ENCODE measurements at places on chromosomes 6 and 20.

DNA sequence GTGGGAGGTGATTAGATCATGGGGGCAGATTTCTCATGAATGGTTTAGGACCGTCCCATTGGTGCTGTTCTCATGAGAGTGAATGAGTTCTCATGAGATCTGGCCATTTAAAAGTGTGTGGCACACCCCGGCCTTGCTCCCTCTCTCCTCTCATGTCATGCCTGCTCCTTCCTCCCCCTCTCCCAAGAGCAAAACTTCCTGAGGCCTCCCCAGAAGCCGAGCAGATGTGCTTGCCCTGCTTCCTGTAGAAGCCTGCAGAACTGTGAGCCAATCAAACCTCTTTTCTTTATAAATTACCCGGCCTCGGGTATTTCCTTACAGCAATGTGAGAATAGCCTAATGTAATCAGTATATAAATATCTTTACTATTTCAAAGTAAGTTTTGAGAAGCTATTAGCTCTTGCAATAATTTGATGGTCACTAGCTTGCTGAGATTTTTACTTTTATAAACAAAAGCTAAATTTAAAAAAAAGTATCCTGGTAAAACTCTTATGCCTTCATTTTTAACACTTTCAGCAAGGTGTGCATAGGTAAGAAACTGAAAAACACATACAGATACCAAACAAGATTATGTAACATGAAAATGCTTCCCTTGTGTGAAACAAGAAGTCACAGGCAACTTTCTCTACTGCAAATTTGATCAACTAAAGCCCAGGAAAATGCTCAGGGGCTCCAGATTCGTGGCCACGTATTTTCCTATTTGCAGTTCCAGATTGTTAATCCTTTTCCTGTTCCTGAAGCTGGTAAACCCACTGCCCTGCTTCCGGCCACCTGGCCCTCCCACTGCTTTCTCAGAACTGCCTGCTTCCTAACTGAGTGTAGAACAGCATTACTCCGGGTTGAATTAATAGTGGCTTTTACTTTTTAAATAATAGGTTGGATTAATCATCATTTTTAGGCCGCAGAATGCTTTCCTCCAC, 395.1 kb upstream of the CNR1 start:
- no peak for DNase-seq

- peak; percentile 34 for DNase-seq
Observed at GRCh38 chr6:36979347-36979742, 6.7 kb downstream of the MTCH1 start.

DNA sequence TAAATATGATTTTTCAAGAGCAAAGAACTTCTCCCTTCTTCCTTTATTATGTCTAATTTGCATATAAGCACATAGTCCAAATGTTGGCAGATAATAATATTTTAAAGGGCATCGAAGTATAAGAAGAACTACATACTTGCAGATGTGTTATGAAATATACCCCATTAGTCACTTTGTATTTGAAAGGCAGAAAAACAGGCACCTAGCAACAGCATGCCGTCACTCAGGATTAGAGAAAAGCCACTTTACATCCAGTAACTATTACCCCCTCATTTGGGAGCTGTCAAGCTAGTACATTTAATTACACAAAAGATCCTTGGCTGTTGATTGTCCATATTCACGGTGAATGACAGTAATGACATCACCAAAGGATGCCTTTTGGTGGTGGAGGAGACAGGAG, 99.3 kb upstream of the ARMC2 start:
- DNase-seq: no peak

DNA sequence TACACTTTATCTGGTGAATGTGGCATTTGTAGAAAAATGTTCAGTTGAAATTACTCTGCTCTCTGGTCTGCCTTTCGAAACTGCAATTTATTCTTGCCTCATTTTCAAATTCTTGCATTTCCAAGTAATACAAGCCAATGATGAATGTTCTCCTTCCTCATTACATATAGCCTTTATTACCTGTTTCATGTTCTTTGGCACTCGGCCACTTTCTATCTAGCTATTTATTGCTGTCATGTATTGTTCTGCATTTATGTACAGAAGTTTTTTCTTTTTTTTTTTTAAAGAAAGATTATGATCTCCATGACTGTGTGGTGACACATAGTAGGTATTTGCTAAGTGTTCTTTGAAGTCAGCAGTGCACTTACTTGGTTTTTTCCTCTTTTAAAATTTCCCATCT, 261.4 kb downstream of the ZFAND3 start:
- no peak for DNase-seq

- no peak for DNase-seq
Observed at GRCh38 chr20:55140631-55141030, 665.2 kb downstream of the DOK5 start.

DNA sequence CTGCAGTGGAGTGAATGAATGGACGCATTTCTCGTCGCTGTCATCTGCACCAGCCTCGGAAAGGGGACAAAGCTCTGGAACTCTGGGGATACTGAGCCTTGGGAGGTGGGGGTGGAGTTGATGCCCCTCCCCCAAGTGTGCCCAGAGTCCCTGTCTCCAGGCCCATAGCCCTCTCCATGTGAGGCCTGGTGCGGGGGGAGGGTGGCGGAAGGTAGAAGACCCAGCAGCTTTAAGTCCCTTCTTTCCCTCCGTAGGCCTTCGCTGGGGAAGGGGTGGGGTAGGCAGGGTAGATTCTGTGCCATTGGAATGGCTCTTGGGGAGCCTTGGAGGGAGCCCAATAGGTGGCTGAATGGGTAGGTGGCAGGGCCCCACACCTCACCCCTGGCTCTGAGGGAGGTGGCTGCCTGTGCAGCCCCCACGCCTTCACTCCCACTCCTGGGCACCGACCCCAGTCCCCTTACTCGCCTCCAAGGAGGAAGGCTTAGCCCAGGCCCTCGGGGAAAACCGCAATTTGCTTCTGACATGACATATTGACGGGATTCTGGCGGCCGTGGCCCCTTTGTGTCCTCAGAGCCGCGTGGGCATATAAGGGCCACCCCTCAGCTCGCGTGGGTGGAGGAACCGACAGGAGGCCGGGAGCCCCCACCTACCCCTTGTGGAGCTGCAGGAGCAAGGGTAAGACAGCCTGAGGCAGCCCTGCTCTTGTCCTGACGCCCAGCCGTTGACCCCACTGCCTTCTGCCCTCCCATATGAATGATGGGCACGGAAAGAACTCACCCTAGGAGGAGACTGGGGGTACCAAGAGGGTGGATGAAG, at the start of gene BPIFB3:
Gene BPIFB3 (plus strand): TSS at position 613 of the 816 bp plus-strand sequence. CDS start 1,533 bp downstream, outside the sequence.
- DNase-seq: no peak

DNA sequence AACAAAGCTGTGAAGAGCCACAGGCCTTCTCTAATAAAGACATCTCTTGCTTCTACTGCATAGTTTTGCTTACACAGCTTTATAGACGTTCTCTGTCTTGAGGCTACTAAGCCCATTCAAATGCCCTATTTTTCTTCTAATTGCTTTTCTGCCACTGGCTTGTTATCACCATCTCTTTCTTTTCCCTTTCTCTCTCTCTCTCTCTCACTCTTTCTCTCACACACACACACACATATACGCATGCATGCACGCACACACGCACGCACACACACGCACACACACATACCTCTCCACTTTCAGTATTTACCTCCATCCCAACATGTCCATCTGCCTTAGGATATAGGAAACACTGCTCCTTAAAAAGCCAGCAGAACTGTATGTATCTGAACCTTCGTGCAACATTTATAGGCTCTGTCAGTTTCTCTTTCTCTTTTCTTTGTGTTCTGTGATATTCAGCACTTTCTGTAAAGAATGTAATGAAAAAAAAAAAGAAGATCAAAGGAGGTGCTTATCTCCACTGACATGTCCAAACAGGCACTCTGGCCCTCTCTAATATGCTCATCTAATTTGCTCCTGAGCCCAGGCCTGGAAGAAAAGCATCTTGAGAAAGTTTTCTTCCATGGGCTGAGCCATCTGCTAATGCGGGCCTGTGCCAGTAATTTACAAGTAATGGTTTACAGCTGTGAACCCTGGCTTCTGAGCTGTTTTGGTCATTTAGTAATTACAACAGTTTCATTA, 1046.7 kb upstream of the MAP3K7 start:
- DNase-seq: no peak

DNA sequence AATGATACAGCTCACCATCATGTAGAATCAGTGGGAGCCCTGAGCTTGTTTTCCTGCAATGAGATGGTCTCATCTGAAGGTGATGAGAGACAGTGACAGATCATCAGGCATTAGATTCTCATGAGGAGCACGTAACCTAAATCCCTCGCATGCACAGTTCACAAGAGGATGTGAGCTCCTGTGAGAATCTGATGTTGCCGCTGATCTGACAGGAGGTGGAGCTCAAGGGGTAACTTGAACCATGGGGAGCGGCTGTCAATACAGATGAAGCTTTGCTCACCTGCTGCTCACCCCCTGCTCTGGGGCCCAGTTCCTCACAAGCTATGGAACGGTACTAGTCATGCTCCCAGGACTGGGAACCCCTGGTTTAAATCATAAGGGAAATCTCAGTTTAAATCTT, 89.2 kb downstream of the THBS2 start:
- DNase-seq: no peak

- DNase-seq: no peak
Observed at GRCh38 chr6:15472621-15473020, 190.2 kb downstream of the DTNBP1 start.

DNA sequence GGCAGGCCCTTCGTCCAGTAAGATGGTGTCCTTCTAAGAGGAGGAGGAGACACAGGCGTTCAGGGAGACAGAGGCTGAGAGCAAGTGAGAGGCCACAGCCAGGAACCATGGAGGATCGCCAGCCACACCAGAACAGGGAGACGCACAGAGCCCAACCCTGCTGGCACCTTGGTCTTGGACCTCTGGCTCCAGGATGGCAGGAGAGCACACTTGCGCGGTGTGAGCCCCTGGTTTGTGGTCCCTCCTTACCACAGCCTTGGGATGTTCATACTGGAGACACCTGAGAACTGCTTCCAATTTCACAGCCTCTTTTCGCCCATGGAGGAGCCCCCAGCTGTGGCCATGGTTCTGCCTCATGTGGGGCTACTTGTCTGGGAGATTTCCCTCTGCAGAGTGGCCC, 222.4 kb downstream of the DLL1 start:
- DNase-seq: no peak

GRCh38 chr6:142570221-142570671, 268.4 kb downstream of the ADGRG6 start:
- DNase-seq: no peak

- DNase-seq: no peak
Observed at GRCh38 chr6:122052346-122052900, 347.0 kb upstream of the HSF2 start.

- DNase-seq: no peak
Observed at GRCh38 chr20:16293590-16293989, 279.7 kb downstream of the KIF16B start.

DNA sequence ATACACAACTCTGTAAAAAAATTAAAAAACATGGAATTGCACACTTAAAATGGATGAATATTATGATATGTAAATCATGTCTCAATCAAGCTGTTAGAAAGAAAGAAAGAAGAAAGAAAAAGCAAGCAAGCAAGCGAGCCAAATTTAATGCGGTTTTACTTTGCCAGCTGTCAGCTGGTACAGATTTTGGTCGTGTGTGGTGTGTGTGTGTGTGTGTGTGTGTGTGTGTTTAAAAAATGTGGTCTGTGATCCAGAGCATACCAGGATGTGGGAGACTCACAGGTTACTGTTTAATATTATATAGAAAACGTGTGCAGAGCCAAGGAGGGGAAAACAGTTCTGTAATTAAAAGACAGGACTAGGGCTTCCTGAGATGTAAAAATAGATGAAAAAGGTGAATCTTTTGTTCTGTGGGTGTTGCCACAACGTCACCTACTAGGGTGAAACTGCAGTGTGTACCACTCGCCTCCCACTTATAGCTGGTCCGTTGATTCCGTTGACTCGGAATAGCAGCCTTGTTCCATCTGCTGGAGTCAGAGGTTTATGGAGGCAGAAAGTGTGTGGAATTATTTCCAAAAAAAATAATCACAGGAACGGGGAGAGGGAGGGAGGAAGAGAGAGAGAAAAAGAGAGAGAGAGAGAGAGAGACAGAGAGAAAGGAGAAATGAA, 197.7 kb downstream of the BCAS1 start:
- peak; percentile 40 for DNase-seq

- no peak for DNase-seq
Observed at GRCh38 chr6:159577564-159577963, 115.5 kb downstream of the SOD2 start.

- no peak for DNase-seq
Observed at GRCh38 chr20:19767070-19767469, 9.0 kb downstream of the RIN2 start.

DNA sequence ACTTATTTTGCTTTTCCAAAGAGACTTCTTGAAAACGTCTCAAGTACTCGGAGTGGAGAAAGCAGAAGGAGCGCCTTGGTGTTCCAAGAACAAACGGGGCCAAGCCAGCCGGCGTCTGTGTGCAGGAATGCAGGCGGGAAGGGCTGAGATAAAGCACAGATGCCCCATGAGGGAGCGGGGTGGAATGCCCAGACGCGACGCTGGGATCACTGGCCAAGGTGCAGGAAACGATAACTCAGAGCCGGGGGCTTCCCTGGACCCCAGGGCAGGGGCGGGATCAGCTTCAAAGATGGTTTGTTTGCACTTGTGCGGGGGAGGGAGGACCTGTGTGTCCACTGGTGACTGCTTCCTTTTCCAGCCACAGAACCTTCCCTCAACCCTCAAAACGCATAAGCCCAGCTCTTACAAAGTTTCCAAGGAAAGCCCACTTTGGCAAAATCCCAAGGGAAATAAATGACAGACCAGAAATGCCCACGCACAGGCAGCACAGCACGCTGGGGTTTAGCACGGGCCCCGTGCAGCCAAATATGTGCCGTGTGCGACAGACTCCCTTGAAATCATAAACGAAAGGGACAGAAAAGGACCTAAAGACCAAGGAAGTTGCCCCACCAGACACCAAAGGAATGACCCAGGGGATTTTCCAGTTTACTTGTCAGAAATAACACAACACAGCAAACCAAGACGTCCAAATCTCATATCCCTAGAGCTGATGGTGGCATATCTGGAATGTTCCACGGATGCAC, 113.9 kb downstream of the NFATC2 start:
- DNase-seq: no peak

DNA sequence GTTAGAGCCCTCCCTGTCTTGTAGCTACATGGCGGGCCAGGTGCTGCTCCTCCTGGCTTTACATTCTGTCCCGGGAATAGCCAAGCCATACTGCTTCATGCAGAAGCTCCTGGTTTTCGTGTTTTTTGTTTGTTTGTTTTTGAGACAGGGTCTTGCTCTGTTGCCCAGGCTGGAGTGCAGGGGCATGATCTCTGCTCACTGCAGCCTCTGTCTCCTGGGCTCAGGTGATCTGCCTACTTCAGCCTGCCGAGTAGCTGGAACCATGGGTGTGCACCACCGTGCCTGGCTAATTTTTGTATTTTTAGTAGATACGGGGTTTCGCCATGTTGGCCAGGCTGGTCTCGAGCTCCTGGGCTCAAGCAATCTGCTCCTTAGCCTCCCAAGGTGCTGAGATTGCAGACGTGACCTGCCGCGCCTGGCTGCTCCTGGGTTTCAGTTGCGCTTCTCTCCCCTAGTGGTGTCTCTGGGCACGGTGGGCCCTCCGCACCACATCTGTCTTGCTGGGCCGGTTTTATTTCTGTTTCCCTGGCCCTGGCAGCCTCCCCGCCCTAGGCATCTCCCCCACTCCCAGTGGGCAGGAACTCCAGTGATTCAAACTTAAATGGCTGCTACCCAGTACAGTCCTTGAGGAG, 12.9 kb downstream of the CDYL start:
- no peak for DNase-seq

GRCh38 chr6:110412360-110412759, 3.0 kb downstream of the DDO start:
- no peak for DNase-seq
